RPMI7951 (cell line): ENCODE measurements at places on chromosomes 5 and 9.

GRCh38 chr5:78527054-78527859 lies 121.3 kb downstream of the LHFPL2 start:
- DNase-seq = peak; percentile 94

DNA sequence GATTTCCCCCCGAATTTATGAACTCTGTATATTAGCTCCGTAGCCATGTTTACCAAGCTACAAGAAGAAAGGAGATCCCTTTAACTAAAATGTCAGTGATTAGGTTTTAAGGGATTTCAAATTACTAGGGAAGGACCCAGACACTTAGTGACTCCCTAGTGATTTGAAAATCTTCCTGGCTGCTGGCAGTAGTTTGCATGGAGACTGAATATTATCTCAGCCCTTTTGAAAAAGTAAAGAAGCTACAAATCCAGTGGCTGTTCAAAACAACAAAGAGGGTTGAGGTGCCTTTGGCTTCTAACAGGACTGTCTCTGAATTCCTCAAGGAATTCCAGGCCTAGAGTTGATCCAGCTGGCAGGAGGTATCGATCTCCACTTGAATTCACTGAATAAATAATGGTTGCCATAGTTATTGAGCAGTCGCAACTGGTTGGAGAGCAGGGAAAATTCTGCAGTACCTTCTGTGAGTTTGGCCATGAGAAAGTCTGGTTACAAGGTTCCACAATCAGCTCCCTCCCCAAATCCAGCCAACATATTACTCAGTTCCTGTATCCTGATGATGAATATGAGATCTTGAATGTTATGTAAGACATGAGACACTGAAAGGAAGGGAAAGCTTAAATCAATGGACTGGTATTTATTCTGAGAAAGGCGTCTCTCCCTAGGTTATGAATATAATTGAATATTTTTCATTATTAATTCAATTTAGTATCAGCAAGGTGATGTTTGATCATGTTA lies 37.7 kb downstream of the NR4A3 start:
- no peak for DNase-seq

- DNase-seq = no peak
These were observed 219.5 kb downstream of the PCSK5 start for GRCh38 chr9:76109953-76110352.

- no peak for DNase-seq
These were observed 95.0 kb downstream of the C5orf15 start for GRCh38 chr5:133873449-133873848.
